SJSA1 (cell line): ENCODE measurements at places on chromosomes 5 and 9. TPM values are rescaled to one million over a fixed set of nuclear protein-coding genes. Genes with fewer than 3 reads are reported as not detected.

Gene FRMD3
- 15.5 and 25.3 TPM in 2 replicates for total RNA-seq

DNA sequence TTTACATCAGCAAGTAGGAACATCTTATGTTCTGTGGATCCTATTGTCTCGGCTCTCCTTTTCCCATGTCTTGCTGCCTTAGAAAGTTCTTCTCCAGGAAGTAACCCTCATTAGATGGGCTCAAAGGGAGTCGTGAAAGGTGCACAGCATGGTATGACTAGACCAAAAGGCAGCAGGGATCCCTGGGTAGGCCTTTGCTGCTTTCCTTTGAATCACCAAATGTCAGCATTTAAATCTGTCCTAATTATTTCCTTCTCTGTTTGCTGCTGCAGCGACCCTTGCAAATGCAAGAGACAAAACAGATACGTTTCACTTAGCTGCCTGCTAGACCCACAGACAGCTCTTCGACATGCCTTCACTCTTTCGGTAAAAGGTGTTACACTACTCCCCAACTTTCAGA is 218.4 kb downstream of the ACTL7B start:
- H3K27me3 ChIP-seq, result no peaks in the 10 kb centered on the region
- no peaks in the 10 kb centered on the region for H3K36me3 ChIP-seq
- H3K4me3 ChIP-seq, result no peak overlapping the region
- DNase-seq, result no peak

Gene PARP8
- 4.5 and 6.8 TPM in 2 replicates for total RNA-seq

Gene FBXO38
- total RNA-seq, result 58.4 and 60.2 TPM in 2 replicates

Gene SLC24A2
- total RNA-seq, result not detected in 2 replicates

Gene GPX8
- 111 and 136 TPM in 2 replicates for total RNA-seq
